ENCODE measurements at places on chromosomes 5 and 9.

GRCh38 chr5:42894057-42894456 is 82.4 kb upstream of the SELENOP start:
- DNase-seq: no peak

DNA sequence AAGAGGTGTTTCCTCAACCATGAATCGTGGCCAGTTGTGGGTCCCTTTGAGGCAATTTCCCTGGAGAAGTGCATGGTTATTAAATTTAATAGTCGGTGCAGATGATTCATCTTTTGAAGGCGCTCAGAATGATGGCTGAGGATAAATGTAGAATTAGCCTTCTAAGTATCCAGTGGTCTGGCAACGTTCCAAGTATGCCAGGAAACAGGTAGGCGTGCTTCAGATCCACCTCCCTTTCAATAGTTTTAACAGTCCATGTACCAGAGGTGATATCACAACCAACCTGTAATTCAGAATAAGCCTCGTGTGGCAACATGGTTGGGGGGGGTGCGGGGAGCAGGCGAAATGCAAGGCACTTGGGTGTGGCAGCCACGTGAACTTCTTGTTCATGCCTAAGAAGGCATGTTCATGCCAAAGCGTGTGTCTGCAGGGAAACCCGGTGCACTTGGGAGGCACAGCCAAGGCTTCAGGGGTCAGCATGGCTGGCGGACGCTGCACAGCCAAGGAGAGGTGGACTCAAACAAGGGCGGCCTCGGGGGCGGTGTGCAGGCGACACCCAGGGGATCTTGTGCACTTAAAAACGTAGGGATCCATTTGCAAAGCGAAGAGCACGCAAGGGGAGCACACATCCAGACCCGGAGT is 5.2 kb upstream of the NKD2 start:
- DNase-seq: no peak

GRCh38 chr9:121675969-121676822 is 24.8 kb downstream of the DAB2IP start:
- no peak for DNase-seq

GRCh38 chr9:132441404-132441803 is 31.4 kb downstream of the CFAP77 start:
- DNase-seq: no peak

GRCh38 chr9:86659413-86660046 is 287.8 kb downstream of the GAS1 start:
- DNase-seq: no peak

DNA sequence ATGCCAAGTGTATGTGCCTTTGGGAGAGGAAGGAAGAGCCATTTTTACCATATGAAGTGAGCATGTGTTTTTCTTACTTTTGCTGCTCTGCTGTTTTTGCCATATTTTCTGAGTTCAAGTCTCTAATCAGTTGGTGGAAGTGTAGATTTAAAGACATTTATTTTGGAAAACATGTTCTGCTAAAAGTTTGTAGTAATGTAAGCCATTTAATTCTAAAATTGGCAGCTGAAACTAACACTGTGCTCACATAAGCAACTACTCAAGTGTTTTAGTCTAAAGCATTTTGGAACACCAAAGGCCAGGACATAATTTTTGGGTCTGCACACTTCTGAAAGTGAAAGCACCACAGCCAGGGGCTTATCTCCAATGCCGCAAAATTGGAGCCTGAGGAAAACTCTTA is 363.4 kb upstream of the ZNF608 start:
- no peak for DNase-seq

- no peak for DNase-seq
These were observed 11.1 kb upstream of the VPS13A start for GRCh38 chr9:77166193-77166592.

- no peak for DNase-seq
These were observed 135.2 kb downstream of the PCSK1 start for GRCh38 chr5:96297867-96298266.

DNA sequence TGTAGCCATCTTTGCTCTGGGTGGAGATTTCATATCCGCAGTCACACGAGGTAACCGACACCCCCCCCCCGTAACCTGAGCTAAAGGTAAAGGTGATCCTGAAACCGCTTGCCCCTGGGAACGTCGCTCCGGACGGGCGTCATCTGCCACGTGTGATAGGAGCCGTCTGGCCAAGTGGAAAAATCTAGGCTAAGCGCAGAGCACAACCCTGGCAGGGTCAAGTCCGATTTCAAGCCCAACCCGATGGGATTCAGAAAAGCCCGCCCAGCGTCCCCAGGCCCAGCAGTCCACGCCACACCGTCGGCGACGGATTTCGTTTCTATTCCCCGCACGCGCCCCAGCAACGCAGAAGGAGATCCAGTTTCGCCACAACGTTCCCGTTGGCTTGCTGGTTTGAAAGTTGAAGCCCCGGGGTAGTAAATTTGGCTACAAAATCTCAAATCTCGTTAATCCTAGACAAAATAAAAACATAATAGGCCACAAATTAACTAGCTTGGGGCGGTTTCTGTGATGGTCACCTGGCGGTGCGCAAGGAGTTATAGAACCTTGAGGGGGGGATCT is 32.4 kb upstream of the NFIB start:
- no peak for DNase-seq

- no peak for DNase-seq
These were observed 66.3 kb upstream of the NFIB start for GRCh38 chr9:14380061-14380836.

- DNase-seq: no peak
These were observed 17.9 kb downstream of the ANKH start for GRCh38 chr5:14853685-14854084.

DNA sequence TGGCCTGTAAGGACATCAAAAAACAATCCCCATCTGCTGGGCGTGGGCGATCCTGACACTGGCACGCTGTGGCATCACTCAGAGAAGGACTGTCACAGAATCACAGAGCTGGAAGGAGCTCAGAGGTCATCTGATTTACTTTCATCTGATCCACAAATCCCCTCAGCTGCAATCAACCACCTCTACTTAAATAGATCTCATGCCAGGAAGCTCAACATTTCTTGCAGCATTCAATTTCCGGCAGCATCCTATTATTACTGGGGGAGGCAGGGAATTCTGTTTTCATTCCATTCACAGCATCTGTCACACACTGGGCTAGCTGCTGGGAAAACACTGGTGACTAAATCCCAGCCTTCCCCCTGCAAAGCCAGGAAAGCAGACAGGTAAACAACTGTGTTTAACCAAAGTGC is 38.3 kb downstream of the RETREG1 start:
- DNase-seq: no peak

DNA sequence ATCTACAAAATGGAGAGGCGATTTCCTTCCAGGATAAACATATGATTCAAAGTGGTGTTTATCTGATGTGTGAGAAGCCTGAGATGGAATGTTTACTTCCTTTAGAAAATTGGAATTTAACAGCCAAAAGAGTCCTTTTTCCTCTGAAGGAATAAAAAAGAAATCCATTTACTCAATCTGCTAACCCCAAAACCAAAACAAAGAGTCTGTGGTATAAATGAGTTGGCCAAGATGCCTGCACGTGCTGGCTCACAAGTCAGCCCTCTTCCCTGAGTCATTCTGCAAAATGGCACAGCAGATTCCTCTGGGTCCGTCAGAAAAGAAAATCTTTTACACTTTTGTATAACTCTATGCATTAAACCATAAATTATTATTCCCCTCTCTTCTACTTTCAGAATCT is 60.8 kb downstream of the EBF1 start:
- DNase-seq: no peak

DNA sequence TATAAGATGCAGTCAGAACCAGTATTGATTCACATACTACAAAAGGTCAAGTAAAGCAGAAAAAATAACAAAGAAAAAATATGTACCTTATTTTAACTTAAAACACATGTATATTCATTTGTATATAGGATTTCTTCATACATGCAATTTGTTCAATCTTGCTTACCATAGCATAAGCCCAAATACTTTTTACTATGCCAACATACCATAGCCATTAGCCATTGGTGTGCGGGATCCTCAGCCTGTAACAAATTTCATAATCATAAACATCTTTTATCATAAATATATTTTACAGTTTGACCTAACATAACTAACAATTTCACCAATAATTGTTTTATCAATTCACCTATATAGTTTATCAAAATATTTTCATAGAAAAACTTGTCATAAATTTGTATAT is 51.1 kb downstream of the MPDZ start:
- no peak for DNase-seq

DNA sequence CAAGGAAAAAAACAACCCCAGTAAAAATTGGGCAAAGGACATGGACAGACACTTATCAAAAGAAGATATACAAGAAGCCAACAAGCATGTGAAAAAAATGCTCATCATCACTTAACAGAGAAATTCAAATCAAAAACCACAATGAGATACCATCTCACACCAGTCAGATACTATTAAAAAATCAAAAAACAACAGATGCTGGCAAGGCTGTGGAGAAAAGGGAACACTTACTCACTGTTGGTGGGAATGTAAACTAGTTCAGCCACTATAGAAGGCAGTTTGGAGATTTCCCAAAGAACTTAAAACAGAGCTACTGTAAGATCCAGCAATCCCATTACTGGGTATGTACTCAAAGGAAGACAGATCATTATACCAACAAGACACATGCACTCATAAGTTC is 157.4 kb downstream of the EDIL3 start:
- DNase-seq: no peak

DNA sequence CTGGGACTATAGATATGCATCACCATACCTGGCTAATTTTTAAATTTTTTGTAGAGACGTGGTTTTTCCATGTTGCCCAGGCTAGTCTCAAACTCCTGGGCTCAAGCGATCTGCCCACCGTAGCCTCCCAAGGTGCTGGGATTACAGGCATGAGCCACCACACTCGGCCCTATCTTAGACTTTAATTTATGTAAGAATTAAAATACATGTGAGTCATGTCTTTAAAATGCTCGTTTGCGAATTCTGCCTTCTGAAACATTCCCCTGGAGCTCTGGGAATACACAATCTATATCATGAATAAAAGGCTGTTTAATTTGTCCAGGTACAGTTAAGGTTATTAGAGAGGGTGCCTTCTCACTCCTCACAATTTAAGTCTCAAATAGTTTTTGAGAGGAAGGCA is 32.8 kb downstream of the RHOBTB3 start:
- no peak for DNase-seq

- DNase-seq: no peak
These were observed 430.8 kb downstream of the MTRR start for GRCh38 chr5:8299716-8300115.

- DNase-seq: no peak
These were observed 227.0 kb downstream of the ELAVL2 start for GRCh38 chr9:23598994-23599393.

DNA sequence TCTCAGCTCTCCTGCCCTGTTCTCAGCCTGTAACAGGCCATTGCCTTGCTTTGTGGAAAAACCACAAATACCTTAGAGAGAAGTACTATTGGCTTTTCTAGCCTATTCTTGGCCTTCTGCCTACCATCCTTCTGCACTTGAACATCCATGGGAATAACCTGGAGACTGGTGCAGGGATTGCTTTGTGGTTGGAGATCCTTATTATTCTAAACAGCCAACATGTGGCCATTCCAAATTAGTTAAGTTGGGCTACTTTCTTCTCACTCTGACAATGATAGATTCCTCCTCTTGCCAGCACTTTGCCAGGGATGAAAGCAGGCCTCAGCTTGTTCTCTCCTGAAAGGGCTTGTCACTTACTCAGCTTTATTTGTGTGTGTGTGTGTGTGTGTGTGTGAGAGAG is 240.4 kb downstream of the GLIS3 start:
- no peak for DNase-seq

Measured in cortex of kidney (tissue), 1 donor.